ENCODE measurements at places on chromosomes 12 and 14.

DNA sequence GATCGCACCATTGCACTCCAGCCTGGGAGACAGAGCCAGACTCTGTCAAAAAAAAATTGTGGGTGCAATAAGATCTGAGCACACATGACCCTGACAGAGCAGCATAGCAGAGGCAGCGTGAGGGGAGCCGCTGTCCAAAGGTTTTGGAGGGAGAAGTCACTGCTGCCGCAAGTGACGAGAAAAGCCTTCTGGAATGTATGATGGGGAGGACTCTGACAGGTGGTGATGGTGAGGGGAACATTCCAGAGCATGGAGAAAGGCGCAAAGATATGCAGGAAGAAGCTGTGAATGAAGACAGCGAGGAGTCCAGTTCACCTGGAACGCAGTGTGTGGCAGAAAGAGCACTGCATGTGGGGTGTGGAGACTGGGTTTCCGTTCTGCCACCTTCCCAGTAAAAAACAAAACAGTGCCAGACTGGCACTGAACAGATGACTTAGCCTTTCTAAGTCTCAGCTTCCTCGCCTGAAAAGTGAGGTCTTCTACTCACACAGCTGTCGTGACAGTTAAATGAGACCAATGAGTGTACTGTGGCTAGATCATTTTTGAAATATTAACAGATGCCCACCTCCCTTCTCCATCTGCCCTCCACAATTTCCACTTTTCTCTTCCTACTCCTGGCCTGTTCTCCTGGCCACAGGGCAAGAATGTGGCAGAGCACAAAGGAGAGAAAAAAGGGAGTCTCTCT lies 53.4 kb upstream of the PTHLH start:
- no peak for DNase-seq

GRCh38 chr12:30515351-30515750 lies 180.3 kb downstream of the IPO8 start:
- no peak for DNase-seq

- DNase-seq: no peak
Measured at GRCh38 chr12:50251619-50252252, 31.6 kb downstream of the LIMA1 start.

- no peak for DNase-seq
Measured at GRCh38 chr14:90336985-90337384, 5.2 kb upstream of the NRDE2 start.

DNA sequence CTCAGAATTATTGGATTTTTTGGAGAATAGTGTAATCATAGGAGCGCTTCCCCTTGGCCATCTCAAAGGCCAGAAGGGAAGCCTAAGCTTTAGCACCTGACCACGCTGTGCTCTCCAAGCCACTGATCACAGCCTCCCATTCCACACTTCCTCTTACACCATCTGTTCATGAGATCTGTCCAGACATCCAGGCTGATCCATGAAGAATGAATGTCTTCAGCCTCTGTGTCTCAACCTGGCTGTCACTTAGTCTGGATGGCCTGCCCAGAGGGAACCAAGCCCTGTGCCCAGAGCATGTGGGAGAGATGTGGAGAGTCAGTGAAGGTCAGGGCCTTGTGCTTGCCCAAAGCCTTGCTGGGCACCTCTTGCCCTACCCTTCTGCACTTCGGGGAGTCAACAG lies 40.5 kb downstream of the TSPAN11 start:
- no peak for DNase-seq

DNA sequence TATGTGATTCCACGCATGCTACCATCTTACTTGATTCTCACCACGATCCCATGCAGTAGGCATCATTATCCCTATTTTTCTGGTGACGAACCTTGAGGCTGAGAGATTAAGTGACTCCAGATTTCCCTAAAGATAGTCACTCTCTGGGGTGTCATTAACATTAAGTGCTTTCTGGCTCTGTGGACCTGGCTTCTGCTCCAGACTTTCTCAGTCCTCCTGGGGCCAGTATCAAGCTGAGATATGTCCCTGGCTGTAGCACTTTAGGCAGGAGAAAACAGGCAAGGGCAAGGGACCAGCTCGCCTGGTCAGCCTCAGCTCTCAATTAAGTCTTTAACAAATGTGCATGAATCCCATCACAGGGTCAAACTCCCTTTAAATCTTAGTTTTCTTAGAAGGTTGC lies 38.3 kb upstream of the PRB2 start:
- no peak for DNase-seq

- no peak for DNase-seq
Measured at GRCh38 chr14:102545461-102546265, 36.1 kb upstream of the ANKRD9 start.

DNA sequence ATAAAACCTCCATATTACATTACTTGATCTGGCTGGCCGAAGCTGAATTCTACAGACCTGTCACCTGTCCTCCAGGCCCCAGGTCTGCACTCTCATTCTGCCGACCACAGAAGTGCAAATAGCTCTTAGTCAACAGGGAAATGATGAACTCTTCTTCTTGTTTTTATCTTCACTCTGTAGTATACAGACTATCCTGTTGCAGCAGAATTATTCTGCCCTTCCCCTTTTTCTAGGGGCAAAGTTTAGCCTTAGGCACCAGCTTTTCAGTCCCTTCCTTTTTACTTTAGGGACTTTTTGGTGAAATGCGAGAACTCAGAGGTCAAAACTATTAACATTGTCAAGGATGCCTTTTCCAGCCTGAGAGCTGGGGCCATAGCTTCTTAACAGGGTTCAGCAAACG lies 229.6 kb upstream of the EGLN3 start:
- DNase-seq: no peak

GRCh38 chr14:31307618-31308017 lies 100.0 kb upstream of the HECTD1 start:
- DNase-seq: no peak

DNA sequence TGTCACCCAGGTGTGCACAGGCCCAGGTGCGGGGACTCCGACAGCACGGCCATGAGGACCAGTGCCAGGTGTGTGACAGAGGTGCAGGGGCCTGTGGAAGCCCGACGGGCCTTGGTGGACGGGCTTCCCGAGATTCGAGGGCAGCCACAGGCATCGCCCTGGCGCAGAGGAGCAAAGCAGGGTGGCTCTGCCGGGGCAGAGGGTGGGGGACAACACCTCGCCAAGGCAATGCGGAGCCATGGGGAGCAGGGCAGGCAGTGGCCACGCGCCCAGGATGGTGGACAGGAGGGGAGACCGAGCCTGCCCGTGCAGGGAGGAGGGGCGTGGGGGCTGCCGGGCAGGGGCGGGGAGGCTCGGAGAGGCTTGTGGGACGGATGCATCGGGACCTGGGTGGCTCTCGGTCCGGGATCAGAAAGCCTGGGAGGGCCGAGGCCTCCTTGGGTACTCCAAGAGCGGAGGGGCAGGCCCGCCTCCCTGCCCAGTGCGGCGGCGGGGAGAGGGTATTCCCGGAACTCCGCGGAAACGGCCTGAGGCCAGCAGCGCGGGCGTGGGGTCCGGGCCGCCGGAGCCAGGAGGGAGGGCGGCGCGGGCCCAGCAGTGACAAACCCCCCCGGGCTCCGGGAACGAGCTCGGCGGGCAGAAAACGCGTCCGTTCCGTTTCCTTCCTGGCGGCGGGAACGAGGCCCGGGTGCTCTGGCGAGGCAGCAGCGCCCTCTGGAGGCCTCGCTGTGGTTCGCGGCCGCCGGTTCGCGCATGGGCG lies 1.6 kb downstream of the TMEM121 start:
- peak; percentile 70 for DNase-seq

GRCh38 chr12:117036547-117036946 lies 62.7 kb downstream of the TESC start:
- no peak for DNase-seq

DNA sequence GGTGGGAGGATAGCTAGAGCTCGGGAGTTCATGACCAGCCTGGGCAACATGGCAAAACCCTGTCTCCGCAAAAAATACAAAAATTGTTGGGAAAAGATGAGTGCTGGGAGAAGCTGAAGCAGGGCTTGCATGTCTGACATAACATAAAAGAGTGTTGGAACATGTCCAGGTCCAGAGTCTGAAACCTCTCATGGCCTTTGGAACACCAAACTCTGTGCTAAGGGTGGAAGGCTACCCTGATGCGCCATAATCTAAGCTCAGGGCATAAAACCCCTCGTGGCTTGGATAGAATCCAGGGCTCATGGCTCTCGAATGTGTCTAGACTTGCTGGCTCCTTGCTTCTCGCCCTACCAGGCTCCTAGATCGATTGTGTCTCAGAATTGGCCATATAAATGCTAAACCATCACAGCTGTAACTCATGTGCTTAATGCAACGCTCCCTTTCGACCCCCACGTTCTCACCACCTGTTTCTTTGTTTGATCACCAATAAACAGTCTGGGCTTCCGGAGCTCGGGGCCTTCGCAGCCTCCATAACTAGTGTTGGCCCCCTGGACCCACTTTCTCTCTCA lies 6.7 kb upstream of the CLEC7A start:
- DNase-seq: no peak

- DNase-seq: no peak
Measured at GRCh38 chr12:67674417-67674816, 25.9 kb downstream of the DYRK2 start.

DNA sequence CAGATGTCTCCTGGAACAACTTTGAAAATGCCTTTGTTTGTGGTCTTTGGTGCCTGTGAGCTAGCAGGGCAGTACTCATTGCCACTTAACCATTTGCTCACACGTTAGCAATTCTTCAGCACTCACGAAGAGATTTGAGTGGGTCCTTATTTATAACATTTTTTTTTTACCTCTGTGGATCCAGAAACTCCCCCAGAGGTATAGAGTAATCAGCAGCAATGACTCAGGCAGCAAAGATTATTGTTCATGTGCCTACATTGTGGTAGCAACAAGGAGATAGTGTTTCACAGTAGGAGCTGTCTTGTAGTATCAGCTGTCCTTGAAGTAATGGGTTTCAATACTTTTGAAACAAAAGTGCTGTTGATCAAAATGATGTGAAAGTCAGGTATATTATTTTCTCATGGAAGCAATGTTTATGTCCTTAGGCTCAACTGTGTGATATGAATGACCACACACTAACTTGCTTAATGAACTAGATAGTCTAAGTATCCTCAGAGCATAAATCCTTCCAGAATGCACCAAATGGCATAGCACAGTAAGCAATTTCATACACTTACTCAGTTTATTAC lies 304.1 kb downstream of the EGLN3 start:
- DNase-seq: no peak

- DNase-seq: no peak
Measured at GRCh38 chr14:75042035-75042434, 9.2 kb downstream of the MLH3 start.

DNA sequence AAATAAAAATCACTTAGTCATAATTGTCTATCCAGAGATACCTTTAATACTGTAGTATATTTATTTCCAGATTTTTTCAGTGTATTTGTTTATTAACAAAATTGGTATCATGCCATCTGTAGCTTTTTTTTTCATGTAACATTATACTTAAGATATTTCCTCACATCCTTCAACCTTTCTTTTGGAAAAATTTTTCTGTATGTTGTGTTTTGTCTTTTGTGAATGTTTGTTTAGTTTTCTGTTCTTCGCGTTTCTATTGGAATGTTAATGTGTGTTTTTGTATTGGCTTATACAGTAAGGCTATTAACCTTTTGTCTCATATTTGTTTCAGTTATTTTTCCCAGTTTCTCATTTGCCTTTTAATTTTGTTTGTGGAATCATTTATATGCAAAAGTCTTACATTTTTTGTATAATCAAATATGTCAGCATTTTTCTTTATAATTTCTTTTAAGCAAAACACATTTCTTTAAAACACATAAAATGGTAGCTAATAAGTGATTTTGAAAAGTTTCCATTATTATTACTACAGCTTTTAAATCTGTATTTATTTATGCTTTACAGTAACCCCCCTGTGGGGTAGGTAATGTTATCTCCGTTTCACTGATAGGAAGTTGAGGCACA lies 433.7 kb downstream of the RAD51B start:
- DNase-seq: no peak

DNA sequence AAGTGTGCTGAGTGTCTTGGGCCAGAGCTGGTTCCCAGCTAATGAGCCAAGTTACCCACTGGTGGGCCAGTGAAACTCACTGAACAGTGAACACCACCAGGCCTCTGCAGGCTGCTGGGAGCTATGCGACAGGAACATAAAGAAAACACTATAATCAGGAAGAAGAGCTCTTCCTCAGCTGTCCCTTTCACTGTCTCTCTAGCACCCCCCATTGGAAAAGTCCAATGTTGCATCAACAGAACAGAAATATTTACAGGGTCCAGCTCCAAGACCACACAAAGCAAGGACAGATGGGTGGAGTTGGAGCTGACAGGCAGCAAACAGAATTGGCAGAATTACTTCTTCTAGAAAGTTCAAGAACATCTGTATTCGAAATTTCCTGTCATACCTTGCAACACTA lies 903.6 kb upstream of the TMEM132C start:
- no peak for DNase-seq

DNA sequence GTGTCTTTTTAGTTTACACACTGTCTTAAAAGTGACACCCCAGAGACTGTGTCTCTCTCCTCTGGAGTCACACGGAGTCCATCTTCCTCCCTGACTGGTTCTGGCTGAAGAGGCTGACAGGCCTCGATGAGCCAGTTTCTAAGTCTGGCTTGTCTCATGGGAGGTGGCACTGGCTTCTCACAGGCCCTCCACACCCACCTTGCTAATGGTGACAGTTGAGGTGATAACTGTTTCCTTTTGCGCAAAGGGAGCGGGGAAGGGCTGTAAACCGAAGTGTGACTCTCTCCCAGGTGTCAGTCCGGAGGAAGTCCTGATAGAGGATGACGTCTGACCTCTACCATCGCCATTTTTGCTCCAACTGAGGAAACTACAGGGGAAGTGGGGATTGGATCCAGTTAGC lies 30.2 kb downstream of the KCTD10 start:
- DNase-seq: no peak
